ENCODE measurements at places on chromosomes 5 and 9.

- DNase-seq: no peak
Observed at GRCh38 chr5:73118391-73118973, 1.9 kb upstream of the TMEM171 start.

GRCh38 chr9:33380390-33381094 lies 21.8 kb downstream of the AQP7 start:
- DNase-seq: no peak

DNA sequence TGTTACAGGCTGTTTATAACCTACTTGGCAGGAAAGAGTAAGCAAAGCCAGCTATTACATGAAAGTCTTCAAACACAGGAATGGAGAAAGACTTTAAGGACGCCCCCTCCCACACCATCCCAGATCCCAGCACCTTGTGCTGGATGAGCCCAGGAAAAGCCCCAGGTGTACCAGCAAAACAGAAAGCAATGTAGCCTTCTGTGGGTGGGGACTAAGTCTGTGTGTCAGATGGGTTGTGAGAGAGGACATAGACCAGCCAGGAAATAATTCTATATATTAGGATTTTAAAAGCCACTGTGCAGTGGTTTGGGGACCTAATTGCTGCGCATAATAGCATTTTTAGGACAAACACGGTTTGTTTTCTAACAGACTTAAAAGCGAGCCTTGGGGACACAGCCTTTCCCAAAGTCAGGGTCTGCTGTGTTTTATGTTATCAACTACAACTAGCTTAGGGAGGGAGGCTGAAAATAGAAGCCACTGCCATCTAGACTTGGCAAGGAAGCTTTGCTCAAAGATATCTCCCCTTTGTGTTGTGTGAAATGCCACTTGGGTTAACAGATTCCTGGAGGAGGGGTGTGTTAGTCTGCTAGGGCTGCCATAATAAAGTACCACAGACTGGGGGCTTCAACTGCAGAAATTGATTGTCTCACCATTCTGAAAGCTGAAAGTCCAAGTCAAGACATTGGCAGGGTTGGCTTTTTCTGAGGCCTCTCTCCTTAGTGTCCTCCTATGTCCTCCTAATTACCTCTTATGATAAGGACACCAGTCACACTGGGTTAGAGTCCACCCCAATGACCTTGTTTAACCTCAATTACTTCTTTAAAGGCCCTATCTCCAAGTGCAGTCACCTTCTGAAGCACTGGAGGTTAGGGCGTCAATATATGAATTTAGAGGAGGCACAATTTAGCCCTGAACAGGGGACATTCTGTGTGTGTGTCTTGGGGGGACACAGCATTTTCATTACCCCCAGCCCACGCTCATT lies 17.2 kb upstream of the UBE2QL1 start:
- no peak for DNase-seq

DNA sequence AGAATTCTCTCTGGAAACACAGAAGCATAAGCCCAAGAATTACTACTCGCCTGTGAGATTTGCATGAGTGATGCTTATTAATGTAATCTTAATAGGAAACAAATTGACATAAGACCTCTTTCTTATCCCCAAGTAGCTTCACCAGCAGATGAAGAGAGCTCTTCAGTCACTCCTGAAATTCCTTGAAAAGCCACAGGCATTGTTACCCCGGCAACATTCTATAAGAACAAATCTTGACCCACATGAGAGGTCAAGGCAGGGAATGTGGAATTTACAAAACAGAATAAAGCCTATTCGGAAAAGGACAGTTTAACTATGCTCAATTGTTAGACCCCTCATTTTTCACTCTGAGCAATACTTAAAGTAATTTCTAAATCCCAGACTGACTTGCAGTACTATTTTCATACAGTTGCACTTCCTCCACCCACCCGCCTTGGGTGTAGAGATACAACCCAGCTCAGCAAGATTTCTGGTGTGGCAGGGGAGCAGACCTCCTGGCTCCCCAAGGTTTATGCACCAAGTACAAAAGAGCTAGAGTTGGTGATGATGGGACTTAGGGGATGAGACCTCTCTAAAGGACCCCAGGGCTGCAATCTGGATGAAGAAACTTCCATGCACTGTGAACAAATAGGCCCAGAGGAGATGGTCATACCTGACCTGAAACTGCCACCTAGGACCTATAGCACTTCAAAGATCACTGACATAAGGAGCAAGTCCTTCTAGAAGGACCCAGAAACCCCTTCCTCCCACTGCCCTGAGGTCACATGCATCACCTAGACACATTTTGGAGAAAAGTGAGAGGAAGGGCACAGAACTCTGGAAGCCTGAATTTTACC lies 242.1 kb downstream of the ZNF608 start:
- DNase-seq: no peak

GRCh38 chr5:88092958-88093605 lies 175.6 kb downstream of the TMEM161B start:
- no peak for DNase-seq

DNA sequence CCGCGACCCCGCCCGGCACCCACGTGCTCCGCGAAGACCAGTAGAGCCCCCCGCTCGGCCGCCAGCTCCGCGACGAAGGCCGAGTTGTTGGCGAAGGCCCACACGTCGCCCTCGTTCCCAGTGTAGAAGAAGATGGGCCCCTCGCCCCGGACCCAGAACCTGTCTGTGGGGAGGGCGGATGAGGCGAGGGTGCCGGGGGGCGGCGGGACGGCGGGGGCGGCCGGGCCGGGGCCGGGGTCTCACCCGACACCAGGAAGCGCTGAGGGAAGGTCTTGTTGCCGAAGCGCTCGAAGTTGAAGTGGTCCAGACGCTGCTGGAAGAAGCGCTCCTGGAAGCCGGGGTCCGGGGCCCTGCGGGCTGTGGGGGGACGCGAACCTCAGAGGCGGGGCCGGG lies 317 bp downstream of the DPP7 start:
- DNase-seq: no peak

Measured in hindlimb muscle (tissue), 1 donor.